ENCODE measurements at places on chromosomes 3 and 15.

GRCh38 chr3:77686560-77686959 lies 646.7 kb downstream of the ROBO2 start:
- DNase-seq: no peak

DNA sequence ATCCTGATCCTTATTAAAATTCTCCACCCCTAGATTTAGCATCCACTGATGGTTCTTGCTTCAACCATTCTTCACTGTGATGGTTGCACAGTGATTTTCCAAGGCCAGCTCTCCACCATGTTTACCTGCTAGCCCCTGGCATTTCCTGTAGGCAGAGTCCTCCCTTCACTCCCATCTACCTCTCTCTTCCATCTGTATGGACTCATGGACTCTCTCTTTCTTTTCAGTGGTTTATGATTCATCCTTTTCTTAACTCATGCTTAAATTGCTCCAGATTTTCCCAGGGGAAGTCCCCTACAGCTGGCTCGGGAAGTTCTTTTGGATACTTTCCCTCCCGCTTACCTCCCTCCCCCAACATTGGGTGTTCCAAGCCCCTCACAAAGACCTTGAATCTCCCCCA lies 18.7 kb downstream of the TGM4 start:
- DNase-seq: no peak

DNA sequence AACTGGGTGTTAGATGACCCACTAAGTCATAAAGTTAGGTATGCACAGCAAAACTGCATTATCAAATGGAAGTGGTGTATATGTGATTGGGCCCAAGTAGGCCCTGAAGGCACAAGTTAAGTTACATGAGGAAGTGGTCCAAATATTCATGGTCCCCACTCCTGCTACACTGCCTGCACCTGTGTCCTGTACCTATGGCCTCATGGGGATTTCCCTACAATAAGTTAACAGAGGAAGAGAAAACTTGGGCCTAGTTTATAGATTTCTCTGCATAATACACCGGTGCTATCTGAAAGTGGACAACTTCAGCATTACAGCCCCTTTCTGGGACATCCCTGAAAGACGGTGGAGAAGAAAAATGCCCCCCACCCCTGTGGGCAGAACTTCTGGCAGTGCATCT lies 41.5 kb downstream of the STRIT1 start:
- DNase-seq: no peak

GRCh38 chr15:62241135-62241770 lies 76.2 kb upstream of the C2CD4B start:
- DNase-seq: no peak

DNA sequence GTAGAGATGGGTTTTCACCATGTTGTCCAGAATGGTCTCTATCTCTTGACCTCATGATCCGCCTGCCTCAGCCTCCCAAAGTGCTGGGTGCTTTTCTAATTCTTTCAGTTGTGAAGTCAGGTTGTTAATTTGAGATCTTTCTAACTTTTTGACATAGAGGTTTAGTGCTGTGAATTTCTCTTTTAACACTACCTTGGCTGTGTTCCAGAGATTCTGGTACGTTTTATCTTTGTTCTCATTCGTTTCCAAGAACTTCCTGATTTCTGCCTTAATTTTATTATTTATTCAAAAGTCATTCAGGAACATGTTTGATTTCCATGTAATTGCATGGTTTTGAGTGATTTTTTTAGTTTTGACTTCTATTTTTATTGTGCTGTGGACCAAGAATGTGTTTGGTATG lies 63.5 kb upstream of the CCDC54 start:
- DNase-seq: no peak

DNA sequence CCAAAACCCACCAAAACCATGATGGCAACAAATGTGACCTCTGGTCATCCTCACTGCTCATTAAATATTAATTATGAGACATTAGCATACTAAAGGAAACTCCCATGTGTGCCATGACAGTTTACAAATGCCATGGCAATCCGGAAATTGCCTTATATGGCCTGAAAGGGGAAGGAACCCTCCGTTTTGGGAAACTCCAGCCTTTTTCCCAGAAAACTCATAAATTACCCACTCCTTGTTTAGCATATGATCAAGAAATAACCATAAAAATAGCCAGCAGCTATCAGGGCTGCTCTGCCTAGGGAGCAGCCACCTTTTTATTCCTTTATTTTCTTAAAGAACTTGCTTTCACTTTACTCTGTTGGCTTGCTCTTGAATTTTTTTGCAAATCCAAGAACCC lies 992.7 kb downstream of the NTRK3 start:
- DNase-seq: no peak

DNA sequence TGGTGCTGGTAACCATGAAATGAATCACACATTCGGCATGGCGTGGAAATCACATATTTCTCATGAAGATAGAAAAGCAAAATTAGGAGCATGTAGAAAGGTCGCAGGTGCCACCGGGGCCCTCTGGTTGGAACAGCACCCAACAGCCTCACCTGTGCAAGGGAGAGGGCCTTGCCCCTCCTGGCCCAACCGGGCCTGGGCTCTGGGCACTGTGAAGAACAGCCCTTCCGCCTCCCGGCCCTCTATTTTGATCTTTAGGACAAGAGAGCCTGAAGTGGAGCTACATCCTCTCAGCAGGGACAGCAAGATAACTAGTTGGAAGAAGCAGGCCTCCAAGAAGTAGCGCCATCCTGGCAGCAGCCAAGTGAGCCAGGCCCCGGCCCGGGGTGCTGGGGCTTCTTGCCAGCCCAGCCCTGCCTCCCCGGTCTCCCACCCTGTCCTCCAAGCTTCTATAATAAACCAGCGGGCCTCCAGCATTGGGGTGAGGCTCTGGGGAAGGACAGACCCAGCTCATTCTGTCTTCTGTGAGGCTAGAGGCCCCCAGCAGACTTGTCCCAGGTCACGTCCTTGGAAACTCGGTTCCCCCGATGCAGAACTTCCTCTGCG lies 46.1 kb upstream of the FGD5 start:
- no peak for DNase-seq

- no peak for DNase-seq
Observed at GRCh38 chr3:37074178-37074577, 80.9 kb downstream of the MLH1 start.

DNA sequence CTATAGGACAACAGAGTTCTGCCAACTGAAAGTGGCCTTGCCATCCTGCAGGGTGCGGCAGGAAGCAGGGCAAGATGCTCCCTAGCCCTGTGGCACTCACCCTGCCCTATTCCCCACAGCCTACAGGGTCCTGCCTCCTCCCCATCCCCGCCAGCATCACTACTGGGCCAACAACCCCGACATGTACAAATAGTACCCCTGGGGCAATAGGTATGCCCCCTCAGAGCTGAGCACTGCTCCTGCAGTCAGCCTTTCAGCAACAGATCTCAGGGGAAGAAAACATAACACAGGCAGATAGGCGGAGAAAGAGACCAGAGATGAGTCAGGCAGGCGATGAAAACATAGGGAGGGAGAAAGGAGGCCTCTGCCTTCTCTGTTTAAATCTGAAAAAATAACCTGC lies 74.7 kb downstream of the XXYLT1 start:
- DNase-seq: no peak

DNA sequence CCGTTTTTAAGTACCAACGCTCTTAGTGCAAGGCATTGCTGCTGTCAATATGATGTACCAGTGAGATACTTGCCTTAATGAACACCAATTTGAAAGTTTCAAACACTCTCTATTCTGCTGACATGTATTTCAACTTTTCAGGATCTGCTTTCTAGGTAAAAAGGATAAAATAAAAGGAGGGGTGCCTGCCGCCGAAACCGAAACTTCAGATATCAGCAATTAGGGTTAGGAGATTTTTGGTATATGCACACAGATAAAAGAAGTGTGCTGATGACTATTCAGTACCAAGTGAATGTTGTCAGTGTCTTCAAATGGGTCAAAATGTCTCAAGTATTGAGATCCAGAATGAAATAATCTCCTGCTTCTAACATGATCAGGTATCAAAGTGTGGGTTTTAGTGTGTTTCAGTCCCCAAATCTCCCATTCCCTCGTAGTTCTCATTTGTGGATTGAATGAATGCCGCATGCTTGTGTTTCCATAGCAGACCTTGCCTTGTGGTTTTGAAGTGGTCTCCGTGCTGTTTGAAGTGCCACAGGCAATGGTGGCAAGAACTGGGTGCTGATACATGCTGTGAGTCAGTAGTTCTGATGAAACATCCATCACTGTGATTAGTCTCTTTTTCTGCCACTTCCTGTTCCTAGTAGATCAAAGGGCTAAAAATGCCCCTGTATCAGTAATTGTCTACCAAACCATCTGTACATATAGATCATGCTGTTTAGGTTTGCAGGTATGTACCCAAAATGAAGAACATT lies 22.5 kb downstream of the CHST14 start:
- DNase-seq: peak; percentile 22

- no peak for DNase-seq
Observed at GRCh38 chr15:83960192-83960829, 275.3 kb upstream of the GOLGA6L4 start.

DNA sequence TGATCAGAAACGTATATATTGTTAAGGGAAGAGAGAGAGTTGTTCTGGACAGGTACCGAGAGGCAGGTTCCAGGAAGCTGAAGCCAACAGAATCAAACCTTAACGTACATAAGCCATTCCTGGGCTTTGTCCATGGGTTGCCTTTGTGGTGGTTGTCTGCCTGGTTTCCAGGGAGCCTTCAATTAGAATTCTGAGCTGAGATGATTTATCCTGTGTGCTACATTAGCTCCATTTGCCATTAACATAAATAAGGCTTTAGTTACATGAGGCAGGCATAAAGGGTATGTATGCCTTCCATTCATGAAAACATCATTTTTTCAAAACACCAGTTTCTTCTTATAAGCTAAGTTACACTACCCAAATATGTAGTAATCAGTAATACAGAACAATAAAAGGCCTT lies 729.4 kb upstream of the CFAP20DC start:
- no peak for DNase-seq

DNA sequence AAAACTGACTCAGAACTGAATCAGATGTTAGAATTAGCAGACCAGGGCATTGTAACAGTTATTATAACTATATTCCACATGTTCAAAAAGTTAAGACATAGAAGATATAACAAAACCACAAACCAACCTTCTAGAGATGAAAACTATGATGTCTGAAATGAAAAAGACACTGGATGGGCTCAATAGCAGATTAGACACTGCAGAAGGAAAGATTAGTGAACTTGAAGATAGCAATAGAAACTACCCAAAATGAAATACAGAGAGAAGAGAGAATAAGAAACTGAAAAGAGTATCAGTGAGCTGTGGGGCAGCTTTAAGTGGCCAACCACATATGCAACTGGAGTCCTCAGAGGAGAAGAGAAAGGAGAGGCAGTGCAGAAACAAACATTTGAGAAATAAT lies 132.0 kb upstream of the ATP2B2 start:
- DNase-seq: no peak

DNA sequence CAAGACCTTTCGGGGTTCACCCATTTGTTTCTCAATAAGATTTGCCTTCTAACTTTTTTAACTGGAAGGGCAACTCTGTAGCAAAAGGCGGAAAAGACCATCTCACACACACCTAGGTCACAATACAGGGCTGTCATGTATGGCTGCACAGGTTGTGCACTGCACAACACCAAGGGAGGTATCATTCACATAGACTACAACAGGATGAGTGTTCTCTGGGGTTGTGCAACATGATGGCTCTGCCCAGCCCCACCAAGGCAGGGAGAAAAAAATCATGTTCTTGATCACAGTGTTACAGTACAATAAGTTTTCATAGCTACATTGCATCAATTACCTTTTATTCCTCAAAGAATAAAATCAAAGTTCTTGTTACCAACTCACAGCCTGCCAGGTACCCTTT lies 52.8 kb downstream of the ANXA2 start:
- DNase-seq: no peak

DNA sequence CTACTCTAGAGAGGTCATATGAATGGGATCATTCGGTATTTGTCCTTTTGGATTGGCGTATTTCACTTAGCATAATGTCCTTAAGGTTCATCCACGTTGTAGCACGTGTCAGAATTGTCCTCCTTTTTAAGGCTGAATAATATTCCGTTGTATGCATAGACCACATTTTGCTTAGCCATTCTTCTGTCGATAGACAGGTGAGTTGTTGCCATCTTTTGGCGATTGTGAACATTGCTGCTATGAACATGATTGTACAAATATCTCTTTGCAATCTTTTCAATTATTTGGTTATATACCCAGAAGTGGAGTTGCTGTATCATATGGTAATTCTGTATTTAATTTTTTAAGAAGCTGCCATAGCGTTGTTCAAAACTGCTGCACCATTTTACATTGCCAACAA lies 52.4 kb upstream of the GOLGA8J start:
- no peak for DNase-seq

- DNase-seq: no peak
Observed at GRCh38 chr3:21142949-21143348, 608.1 kb downstream of the ZNF385D start.

GRCh38 chr3:124620600-124621063 lies 109.6 kb upstream of the UMPS start:
- DNase-seq: no peak

- DNase-seq: no peak
Observed at GRCh38 chr3:189567766-189568420, 63.3 kb upstream of the TP63 start.

- DNase-seq: no peak
Observed at GRCh38 chr3:158847452-158847821, 45.6 kb downstream of the MFSD1 start.

GRCh38 chr3:105876780-105877327 lies 8.0 kb upstream of the CBLB start:
- DNase-seq: no peak

- no peak for DNase-seq
Observed at GRCh38 chr3:127006781-127007436, 24.0 kb downstream of the PLXNA1 start.

GRCh38 chr3:106070187-106070586 lies 201.4 kb upstream of the CBLB start:
- no peak for DNase-seq

DNA sequence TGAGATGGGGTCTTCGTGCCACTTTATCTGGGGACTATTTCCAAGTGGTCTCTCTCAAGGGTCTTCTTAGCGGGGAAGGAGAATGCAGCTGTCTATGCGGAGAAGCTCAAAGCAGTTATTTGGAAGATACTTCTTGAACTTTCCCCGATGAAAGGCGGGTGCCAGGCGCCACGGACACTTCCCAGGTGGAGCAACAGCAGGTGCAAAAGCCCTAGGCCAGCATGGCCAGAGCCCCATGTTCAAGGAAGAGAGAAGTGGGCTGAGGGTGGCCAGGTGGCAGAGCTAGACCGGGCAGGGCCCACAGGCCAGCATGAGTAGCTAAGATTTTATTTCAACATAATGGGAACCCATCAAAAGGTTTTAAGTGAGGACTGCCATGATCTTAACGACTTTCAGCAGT lies 232.8 kb downstream of the PDZRN3 start:
- DNase-seq: no peak

DNA sequence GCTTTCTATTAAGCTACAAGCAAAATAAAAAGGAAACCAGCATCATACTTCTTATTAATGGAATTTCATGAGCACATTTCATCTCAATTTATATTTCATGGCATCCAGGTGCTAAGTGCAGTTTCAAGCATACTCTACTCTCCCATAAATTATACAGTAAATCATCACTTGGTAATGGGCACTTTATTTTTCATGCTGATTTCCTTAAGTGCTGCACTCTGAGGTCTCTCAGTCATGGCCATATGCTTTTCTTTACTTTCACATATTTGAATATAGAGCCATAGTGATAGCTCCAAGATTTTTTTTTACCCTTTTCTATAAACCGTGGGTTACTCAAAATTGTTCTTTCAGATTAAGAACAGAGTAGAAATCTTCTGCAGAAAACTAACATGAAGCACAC lies 1505.7 kb upstream of the CADM2 start:
- no peak for DNase-seq

Data from stimulated activated CD4-positive, alpha-beta T cell treated with anti-CD3 and anti-CD28 coated beads, Interleukin-1b, Interleukin-23, amount 100 ng/mL, for 1 hour (primary cell).